ENCODE measurements at places on chromosomes 12 and 14.
A peak's percentile ranks its signal among the peaks of the same experiment; 100 is the strongest.

DNA sequence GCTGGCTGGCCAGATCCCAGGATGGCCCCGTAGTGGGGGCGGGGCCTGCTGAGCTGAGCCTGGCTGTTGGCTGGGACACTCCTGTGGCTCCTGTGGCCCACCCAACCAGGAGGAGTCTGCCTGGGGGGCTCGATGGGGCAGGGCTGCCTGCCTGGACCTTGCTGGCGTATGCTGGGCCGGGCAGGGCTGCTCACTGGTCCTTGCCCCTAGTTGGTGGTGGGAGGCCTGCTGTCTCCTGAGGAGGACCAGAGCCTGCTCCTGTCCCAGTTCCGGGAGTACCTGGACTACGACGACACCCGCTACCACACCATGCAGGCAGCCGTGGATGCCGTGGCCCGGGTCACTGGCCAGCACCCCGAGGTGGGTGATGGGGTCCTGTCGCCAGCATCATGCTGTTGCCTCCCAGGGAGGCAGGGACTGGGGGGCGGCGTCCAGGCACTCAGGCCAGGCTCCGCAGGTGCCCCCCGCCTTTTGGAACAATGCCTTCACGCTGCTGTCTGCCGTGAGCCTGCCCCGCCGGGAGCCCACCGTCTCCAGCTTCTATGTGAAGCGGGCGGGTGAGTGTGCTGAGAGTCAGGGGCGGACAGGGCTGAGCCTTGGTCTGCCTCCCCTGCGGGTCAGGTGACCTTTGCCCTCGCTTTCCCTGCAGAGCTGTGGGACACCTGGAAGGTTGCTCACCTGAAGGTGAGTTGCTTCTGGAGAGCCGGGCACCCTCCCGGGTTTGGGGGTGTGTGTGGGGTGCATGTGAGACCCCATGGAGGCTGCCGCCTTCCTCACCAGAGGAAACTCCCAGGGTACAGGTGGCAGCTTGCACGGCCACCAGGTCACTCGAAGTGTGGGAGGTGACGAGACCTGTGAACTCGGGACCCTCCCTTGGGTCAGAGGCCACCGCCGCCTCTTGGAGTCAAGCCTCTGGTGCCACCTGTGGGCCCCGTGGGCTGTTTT is 3.4 kb downstream of the NOC4L start:
- DNase-seq: no peak

DNA sequence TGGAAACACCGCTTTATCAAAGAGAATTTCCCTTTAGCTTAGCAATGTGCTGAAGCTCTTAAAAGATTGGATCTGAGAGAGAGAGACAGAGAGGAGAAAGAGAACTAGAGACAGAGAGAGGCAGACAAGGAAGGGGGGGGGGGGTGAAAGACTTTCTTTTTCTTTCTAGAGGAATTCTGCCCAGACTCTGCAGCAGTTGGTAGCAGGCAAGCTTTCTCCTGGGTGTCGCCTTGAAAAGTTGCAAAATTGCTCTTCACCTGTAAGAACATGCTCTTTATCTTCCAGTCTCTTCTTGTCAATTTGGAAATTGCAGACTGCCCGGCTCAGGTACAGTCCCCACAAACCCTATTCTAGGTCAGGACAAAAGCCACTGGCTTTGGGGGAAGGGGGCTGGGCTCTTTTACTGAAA is 2.9 kb upstream of the OTX2 start:
- no peak for DNase-seq

DNA sequence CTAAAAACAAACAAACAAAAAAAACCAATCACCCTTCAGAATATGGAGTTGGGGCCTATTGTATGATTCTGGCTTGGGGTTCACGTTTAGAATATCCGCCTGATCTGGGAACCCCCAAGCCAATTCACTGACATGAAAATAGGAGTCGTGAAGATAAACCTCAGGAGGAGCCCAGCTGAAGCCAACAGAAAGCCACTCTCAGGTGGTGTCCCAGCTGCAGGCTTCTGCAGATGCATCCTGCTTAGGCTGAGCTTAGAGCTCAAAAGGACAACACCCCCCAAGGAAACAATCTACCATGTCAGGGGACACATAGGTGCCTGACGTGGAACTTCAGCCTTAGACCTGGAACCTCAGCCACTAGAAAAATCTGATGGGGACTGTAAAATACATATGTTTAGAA is 51.9 kb downstream of the SYNE3 start:
- no peak for DNase-seq

- DNase-seq: no peak
Measured at GRCh38 chr12:78888568-78888967, 24.0 kb downstream of the SYT1 start.

- DNase-seq: no peak
Measured at GRCh38 chr12:69240631-69240995, 1.2 kb downstream of the CPSF6 start.

- no peak for DNase-seq
Measured at GRCh38 chr12:124754949-124755800, 108.5 kb downstream of the SCARB1 start.

DNA sequence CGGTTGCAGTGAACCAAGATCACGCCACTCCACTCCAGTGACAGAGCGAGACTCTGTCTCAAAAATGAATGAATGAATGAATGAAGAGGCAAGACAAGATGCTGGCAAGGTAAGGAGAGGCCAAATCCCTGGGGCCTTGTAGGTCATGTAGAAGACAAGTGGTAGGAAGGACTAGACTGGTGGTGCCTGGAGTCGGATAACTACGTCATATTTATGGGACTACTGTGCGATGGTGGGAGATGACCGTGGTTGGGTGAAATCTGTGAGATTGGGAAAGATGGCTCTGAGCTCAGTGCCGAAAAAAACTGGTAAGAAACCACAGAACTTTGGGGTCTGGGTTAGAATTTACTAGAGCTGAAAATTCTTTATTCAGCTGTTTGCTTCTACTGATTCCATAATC is 50.6 kb downstream of the HELB start:
- DNase-seq: no peak

DNA sequence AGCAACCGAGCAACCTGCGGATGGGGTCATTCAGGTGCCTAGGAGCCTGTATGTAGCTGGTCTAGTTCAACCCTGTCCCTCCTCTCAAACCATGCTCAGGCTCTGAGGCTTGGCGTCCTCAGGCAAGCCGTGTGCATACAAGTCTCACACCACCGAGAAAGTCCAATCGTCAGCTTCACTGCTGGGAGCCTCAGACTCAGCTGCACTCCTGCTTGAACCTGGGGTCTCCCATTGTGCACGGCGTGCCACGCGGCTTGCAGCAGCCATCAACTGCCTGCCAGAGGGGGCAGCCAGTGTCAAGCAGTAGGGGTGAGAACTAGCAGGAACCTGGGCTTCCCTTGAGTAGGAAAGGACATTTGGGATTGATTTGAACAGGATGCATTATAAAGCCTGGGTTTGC is 1064.6 kb downstream of the BCL11B start:
- DNase-seq: no peak

DNA sequence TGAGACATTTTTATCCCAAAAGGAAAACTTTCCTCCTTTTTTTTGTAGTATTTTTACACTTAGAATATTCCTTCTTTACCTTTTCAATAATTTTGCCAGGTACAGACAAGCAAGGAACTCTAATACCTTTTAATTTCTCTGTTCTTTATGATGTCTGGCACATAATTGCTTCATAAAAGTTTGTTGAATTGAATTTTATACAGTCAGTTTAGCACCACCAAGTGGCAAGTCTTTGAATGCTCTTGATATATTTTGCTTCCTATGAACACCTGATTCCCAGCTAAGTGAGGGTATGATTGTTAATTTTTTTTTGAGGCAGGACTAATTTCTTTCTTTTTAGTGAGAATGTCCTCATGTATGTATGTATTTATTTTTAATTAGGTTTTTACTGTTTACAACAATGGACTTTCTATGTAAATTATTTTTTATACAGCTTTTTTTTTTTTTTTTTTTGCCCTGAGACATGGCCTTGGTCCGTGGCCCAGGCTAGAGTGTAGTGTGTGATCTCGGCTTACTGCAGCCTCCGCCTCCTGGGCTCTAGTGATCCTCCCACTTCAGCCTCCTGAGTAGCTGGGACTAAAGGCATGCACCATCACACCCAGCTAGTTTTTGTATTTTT is 6.9 kb downstream of the TBC1D15 start:
- DNase-seq: no peak

DNA sequence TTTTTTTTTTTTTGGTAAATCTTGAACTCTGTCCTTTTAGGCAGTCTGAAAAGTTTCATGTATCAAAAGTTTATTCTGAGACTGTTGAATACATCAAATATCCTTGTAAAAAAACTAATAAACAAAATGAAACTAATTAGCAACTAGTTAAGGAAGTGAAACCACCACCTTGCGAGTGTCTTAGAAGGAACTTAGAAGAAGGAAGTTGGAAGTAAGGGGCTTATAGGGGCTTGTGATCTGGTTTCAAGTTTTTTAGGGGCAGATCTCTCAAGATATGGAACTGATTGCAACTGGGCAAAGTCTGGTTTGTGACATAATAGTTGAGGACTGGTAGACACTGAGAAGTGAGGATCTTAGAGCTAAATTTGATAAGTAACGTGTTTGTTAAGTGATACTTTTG is 748.8 kb downstream of the C12orf50 start:
- DNase-seq: no peak

DNA sequence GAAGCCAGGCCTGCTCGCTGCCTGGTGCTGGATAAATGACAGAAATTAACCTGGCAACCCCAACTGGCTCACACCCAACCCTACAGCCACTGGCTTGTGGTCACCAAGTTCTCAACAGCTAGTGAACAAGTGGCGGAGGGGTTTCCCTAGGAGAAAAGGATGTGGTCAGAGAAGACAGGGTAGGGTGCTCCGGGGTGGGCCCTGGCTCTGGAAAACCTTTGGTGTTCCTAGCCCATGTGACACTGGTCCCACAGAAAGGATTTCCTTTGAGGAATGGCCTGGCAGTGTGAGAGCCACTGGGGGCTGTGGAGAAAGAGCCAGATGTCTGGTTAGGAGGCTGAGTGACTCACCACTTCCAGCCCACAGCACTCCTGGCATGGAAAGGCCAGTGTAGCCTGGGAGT is 8.7 kb downstream of the SYNE3 start:
- no peak for DNase-seq

DNA sequence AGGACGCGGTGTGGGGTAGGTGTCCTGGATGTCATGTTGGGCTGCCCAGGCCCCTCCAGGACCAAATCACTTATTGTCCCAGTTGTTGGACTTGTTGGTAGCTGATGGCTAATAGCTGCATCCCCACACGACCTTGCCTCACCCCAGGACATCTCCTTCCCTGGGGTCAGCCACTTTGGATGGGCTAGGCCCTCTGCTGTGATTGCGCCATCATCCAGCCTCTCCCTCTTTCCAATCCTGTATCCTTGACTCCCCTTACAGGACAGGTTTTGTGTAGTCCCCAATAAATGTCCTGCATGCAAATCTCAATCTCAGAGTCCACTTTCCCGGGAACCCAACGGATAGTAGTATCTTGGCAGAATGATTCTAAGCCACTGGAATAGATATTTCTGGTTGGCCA is 43.4 kb upstream of the CHST11 start:
- no peak for DNase-seq

DNA sequence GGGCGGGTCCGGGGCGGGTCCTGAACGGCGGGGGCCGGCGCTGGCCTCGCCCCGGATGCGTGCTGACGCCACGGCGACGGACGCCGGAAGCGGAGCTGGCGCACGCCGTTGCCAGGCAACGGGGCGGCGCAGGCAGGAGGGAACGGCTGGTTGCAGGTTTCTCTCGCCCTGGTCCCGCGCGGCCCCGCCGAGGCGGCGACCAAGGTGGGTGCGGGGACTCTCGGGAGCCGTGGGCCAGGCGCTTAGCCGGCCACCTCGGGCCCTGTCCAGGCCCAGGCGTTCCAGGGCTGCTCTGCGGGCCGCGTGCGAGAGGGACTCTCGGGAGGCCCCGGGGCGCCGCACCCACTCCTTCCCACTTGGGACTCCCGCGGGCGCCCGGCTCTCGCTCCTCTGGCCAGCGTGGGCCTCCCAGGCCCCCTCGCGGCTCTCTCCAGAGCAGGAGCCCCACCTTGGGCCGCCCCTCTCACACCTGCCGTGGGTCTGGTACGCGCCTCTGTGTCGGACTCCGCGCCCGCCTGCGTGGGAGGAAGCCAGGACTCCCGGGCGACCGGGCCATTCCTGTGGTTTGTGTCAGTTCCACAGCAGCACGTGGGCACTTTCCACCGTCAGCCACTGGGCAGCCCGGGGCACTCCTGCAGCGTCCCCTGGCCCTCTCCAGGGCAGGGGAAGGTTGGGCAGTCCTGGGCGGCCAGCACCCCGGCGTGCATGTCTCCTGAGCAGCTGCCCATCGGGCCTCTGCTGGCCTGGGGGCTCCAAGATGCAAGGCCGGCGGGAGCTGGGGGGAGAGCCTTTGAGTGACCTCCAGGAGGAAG is at the start of gene CLBA1:
Gene CLBA1, plus strand, starts transcription at position 114 of the 812 bp plus-strand sequence. Its CDS starts 644 bp downstream, at position 758.
- DNase-seq: peak; percentile 77

DNA sequence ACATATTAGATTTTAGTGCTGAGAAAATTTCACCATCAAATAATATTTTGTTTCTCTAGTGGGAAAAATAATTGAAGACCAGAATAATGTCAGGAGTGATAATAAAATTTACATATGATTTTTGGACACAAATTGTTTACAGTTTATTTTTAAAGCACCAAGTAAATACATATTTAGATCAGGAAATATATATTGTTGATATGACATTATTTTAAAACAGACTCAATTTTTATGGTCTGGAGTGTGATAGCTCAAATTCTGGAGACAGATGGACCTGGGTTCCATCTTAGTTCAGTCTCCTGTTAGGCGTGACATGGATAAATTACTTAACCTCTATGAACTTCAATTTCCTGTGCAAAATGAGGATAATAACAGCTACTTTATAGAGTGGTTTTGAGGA is 135.4 kb downstream of the TPH2 start:
- DNase-seq: no peak

DNA sequence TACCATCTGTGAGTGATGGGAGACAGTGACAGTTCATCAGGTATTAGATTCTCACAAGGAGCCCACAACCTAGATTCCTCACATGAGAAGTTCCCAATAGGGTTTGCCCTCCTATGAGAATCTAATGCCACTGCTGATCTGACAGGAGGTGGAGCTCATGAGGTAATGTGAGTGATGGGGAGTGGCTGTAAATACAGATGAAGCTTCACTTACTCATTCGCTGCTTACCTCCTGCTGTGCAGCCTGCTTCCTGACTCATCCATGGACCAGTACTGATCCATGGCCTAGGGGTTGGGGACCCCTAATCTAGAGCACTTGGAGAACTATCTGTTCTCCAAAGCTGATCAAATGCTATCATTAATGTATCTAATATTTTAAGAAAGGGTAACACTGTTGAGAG is 17.7 kb downstream of the CLEC2D start:
- no peak for DNase-seq

- no peak for DNase-seq
Measured at GRCh38 chr14:81005540-81006228, 50.3 kb downstream of the TSHR start.

DNA sequence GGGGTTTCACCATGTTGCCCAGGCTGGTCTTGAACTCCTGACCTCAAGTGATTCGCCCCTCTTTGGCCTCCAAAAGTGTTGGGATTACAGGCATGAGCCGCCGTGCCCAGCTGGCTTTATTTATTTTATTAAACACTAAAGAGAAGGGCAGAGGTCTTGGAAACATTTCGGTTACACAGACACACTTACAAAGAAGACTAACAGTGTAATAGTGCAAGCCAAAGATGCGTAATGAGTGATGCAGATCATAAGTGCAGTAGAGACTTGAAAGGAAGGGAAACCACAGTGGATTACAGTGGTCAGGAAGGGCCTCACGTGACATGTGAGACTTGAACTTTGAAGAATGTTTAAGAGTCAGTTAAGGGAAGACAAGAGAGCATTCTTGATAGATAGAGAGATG is 33.9 kb upstream of the CDK17 start:
- DNase-seq: no peak

- DNase-seq: no peak
Measured at GRCh38 chr12:123306200-123306599, 34.5 kb upstream of the CDK2AP1 start.

All from stimulated activated CD4-positive, alpha-beta T cell treated with anti-CD3 and anti-CD28 coated beads, Interleukin-15, amount 100 ng/mL, for 1 hour (primary cell).